ENCODE measurements at places on chromosomes 5 and 9.

GRCh38 chr9:17480966-17481365 is 97.9 kb upstream of the SH3GL2 start:
- no peak for DNase-seq

DNA sequence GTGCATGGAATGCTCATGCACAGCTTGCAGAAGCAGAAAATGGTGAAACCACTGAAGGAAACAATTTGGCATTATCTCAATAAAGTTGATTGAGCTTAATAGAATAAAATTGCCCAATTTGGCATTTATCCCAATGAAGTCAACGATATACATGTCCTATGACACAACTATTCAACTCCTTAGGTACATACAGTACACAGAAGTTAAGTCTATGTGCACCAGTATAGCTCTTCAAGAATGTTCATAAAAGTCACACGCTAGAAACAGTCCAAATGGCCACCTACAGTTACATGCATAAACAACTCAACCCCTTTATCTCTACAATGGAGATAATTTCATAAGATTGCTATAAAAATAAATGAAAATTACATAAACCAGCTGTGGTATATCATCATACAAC is 184.5 kb downstream of the DENND1A start:
- DNase-seq: no peak

GRCh38 chr9:117247266-117247665 is 167.6 kb downstream of the ASTN2 start:
- no peak for DNase-seq

GRCh38 chr9:76417394-76417793 is 23.2 kb upstream of the RFK start:
- DNase-seq: no peak

DNA sequence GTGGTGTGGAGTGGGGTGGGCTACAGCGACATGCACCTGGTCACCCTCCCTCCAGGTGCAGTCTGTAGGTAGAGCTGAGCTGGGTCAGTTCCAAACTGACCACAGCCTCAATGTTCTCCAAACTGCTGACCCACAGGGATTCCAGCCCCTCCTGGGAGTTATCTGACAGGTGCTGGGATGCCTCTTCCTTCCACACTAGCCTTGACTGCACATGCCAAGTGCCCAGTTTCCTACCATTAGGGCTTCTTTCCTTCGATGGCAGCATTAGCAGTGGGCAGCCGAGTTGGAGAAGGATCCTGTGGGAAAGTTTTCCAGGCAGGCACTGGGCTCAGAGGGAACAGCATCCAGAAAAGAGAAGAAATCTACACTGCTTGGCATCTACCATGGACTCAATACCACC is 64.0 kb upstream of the GABRP start:
- no peak for DNase-seq

DNA sequence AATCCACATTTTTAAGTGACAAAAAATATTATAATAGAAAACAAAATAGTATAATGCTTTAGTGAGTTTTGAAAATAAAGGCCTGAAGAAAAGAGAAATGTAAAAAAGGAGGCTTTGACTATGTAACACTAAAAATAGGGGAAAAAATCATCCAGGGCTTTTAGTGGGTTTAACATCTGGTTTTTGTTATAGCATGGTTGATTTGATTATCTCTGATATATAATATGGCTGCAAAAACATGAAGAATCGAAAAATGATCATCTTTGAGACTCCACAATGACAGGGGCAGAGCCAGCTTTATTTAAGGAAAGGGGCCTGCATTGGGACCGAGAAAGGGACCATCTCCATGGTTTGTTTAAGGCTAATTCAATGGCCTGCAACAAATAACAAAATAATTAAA is 393.8 kb downstream of the PLK2 start:
- no peak for DNase-seq

- DNase-seq: no peak
These were observed 736 bp upstream of the NKD2 start for GRCh38 chr5:1007681-1008450.

- DNase-seq: no peak
These were observed 73.3 kb upstream of the ATP10B start for GRCh38 chr5:160925281-160925680.

- no peak for DNase-seq
These were observed 51.0 kb upstream of the FYB1 start for GRCh38 chr5:39270225-39270848.

- DNase-seq: no peak
These were observed 77.0 kb upstream of the TMC1 start for GRCh38 chr9:72444435-72444834.

DNA sequence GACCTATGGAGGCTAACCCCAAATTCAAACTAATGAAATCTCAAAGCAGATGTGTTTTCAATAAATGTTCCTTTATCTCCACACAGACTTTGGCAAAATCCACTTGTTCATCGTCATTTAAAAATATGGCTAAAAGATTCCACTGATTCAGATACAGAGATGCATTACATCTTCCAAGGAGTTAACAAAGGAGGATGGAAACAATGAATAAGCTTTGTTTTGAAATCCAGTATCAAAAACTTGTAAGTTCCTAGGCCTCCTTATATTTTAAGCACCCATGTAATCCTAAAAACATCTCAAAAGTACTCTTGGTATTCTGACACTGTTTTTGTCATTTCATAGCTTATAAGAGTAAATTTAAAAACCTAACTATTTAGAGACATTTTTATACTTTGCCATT is 345.6 kb upstream of the ACTBL2 start:
- no peak for DNase-seq

DNA sequence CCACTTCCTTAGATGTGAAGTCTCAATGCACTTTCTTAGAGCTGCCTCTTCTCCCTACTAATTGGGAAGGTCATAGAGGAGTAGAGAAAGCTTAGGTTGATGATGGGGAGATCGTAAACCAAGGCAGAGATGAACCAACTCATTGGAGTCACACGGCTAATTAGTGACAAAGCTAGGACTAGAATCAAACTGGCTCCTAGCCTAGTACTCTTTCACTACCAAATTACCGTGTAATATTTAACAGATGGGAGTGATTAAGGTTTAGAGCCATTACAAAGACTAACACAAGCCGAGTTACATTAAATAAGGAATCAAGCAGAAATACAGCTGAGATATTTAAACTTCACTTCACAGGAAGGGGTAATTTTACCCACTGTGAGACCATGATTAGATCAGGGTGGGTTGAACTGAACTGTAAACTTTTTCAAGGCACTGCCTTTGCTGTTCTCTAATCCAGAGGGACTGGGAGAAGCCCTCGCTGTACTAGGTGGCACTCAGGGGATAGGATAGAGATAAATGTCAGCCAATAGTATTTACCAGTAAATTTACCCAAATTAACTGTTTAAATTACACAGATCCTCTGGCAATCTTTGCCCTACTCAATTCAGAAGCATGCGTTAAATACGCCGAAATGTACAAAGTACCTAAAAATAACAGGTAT is 166.4 kb upstream of the PIK3R1 start:
- DNase-seq: no peak

GRCh38 chr9:112283582-112284253 is 49.7 kb downstream of the PTBP3 start:
- no peak for DNase-seq

DNA sequence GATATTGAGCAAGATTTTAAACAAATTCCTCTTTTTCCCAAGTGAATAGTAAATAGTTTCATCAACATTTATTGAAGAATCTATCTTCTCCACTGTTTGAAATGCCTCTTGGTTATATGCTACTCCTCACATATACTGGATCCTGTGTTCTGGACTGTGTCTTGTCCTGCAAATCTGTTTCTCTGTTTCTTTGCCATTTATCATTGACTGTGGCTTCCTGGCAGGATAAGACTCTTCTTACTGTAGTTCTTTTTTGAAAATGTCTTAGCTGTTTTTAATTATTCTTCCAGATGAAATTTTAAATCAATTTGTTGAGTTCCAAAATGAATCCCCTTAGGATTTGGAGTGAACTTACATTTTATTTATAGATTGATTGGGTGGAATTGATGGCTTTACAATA is 27.8 kb downstream of the RALGPS1 start:
- no peak for DNase-seq

DNA sequence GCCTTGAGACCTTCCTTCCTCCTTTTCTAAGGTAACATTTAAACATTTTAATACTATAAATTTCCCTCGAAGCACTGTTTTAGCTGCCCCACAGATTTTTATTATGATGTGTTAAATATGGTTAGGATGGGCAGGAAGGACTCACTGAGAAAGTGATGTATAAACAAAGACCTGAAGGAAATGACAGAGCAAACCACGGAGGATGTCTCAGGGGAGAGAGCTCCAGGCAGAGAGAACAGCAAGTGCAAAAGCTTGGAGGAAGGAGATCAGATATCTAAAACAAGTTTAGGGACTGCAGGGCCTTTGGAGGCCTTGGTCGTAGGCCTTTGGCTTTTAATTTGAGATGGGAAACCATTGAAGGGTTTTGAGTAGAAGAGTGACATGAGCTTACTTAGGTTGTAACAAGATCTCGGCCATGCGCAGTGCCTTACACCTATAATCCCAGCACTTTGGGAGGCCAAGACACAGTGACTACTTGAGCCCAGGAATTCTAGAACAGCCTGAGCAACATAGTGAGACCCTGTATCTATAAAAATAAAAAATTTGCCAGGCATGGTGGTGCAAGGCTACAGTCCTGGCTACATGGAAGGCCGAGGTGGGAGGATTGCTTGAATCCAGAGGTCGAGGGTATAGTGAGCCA is 35.5 kb upstream of the LRRTM2 start:
- DNase-seq: no peak

- DNase-seq: no peak
These were observed 34.8 kb downstream of the TNFSF15 start for GRCh38 chr9:114770991-114771390.

- no peak for DNase-seq
These were observed 471.3 kb downstream of the MAT2B start for GRCh38 chr5:163976696-163977095.

GRCh38 chr5:14039576-14039975 is 95.1 kb upstream of the DNAH5 start:
- no peak for DNase-seq

DNA sequence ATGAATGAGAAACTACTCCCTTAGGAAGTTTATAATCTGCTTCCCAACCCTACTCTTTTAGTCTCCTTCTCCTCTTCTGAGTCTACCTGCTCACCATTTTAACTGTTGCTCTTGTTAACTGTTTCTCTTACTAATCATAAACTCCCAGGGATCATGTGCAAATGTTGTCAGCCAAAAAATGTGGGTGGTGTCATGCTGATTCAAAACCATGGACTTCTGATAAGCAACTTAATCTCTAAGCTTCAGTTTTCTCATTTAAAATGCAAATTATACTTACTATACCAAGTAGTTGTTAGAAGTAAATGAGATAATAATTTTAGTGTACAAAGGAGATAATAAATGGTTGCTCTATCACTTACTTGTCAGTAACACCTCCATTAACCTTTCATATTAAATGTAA is 45.9 kb upstream of the TLX3 start:
- DNase-seq: no peak

- DNase-seq: no peak
These were observed 265.8 kb downstream of the SYK start for GRCh38 chr9:91067306-91067860.

DNA sequence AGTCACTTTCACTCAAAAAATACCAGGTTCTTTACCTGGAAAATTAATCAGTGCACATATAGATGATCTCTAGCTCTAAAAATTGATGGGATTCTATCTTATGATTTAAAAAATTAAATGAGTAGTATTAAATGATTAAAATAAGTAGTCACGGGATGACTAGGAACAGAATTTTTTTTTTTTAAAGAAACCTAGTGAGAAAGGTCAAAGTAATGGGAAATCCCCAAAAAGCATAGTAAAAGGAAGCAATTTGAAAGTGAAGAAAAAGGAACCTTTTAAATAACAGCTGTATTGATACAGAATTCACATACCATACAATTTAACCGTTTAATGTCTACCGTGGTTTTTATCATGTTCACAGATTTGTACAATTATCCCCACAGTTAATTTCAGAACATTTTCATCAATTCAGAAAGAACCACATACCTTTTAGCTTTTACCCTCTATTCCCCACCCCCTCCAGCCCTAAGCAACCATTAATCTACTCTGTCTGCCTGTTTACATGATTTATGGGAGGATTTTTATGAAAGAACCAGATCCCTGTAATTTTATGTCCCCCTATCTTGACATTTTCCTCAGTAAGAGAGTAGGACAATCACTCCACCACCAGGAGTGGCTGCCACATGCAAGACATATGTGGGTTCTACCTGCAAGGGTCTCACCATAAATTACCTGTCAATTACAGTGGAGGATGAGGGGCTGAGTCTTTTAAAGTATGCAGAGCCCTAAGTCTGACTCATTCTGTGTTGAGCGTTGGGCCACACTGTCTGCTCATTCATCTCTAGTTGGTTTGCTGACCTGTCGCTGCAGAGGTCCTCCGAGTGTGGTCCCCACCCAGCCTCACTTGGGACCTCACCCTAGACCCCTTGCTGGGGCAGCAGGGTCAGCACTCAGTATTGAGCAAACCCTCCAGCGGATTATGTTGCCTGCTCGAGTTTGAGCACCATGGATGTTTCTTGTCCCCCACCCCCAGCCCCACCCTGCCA is 16.0 kb downstream of the ANKRD33B start:
- DNase-seq: no peak

- no peak for DNase-seq
These were observed 38.7 kb downstream of the NLN start for GRCh38 chr5:65760504-65761275.

DNA sequence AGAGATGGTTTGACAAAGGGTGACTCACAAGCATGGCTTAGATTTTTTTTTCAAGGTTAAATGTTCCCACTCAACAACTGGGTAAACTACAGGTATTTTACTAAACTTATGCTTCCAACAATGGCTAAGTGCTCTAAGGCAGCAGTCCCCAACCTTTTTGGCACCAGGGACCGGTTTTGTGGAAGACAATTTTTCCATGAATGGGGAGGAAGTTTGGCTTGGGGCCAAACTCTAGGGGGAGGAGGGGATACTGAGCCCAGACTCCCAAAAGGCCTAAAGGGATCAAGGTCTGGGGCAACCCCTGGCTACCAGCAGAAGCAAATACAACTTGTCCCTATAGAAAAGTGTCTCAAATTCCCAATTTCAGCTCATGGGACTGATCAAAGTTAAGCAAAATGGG is 32.0 kb upstream of the HSD17B3 start:
- DNase-seq: no peak

- DNase-seq: no peak
These were observed 9.2 kb downstream of the TNFSF8 start for GRCh38 chr9:114921171-114921570.

- no peak for DNase-seq
These were observed 491.3 kb upstream of the MEF2C start for GRCh38 chr5:89374144-89374784.

GRCh38 chr5:31753700-31754357 is 114.9 kb downstream of the PDZD2 start:
- DNase-seq: no peak
